ENCODE measurements at places on chromosomes 5 and 9.

DNA sequence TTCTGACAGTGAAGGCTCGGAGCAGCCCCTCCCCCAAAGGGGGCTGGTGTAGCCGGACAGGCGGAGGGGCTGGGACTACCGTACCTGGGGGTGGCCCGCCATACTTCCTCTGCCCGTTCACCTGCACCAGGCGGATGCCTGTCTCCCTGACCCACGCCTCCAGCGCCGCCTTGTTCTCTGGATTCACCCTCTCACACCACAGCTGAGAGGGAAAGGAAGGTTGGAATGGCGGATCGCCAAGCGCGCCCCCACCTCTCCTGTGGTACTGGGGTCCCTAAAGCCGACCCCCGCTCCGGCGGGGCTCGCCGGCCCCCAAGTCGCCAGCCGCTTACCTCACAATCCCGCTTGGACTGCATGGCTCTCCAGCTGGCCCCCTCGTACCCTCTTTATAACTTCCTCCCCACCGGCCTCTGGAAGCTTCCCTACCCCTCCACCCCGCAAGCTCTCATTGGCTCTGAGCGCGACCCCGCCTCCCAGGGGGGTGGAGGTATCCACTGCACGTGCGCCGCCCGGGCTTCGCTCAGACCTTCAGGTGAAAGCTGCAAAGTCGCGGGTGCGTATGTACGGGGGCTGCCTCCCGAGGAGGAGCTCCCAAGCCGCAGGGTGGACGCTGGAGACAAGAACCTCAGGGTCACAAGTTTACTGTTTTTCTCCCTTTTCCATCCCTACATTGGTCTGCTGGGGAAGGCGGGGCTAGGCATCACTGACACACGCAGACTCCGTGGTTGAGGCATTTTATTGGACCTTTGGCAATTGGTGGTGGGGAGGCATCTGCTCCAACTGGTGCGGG lies at the start of gene DND1:
DND1 (minus strand) TSS at position 390 of the 790 bp plus-strand sequence; CDS start at position 356, 34 bp downstream.
- DNase-seq, result no peak

DNA sequence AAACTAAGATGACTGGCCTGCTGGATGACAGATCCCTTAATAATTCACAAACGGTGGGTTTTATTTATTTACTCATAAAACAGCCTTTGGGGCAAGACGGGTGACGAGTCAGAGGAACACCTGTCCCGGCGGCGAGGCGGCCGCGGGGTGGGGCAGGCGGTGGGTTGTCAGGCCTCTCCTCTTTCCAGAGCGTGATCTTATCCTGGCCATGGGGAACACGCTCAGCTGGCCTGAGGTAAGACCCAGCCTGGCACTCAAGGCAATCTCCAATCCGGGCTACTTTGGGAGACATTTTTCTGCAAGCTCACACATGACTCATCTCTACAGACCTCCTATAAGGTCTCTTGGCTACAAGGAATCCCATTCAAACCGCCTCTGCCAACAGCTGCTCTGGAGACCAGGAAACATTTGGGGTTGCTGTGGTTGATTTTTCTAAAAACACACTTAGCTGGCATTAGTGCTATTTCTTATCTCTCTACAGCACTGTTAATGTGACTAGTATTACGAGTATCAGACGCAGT lies 6.3 kb downstream of the RAPGEF1 start:
- DNase-seq, result no peak

DNA sequence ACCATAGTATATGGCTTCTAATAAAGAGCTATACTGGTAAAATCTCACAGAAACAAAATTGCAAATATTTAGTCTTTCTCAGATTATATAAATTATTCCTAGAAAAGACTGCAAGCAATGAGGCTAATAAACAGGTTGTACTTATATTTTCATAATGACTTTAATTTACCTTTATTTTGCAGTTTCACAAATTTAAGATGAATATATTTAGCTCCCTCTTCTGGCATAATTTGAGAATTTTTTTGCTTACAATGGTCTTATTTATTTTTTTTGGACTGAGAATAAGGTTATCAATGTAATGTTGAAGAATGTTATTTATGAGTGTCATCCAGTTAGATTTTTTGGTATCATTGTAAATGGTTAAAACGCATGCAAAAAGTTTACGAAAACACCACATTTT lies 56.7 kb downstream of the PIK3R1 start:
- DNase-seq, result no peak

DNA sequence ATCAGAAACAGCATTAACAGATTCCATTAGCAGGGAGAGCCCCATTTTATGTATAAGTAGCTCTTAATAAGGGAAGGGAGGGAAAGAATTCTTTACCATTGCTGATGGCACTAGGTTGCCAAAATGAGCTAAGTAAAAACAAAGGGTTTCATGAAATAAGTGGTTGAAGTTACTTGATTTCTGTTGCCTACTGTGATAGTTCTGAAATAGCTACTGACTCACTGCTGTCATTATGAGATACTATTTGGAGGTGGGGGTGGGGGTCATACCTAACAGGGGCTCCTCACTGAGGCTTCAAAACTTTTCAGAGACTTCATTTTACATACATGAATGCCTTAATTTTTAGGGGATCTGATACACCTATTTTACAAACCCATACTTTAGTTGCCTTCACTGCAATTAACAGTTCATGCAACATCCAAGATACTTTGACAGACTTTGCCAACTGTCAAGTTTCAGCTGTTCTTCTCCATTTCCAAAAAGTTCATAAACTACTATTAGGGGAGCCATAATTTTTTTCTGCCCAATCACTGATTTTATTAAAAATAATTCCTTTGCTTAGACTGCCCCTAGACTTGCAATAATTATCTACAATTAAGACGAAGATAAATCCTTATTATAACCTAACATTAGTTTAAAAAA lies 4.6 kb downstream of the HOMER1 start:
- DNase-seq, result no peak

GRCh38 chr5:87774804-87775203 lies 362.1 kb upstream of the CCNH start:
- no peak for DNase-seq

GRCh38 chr5:163706053-163706771 lies 200.8 kb downstream of the MAT2B start:
- no peak for DNase-seq

DNA sequence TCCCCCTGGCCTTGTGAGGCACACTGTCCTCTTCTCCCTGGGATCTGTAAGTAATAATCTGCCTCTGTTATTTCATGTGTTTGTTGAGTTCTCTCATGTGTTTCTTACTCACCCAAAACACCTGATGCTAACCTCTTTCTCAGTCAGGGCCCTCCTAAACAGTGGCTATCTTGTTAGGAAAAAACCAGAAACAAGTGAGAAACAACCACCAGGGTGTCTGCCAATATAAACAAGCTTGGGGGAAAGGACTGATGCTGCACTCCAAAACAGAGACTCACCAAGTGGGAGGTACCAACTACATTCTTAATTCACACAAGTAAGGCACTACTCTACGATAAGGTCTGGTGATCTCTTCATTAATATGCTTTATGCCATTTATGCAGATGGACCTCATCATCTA lies 564.4 kb downstream of the SEMA5A start:
- no peak for DNase-seq

DNA sequence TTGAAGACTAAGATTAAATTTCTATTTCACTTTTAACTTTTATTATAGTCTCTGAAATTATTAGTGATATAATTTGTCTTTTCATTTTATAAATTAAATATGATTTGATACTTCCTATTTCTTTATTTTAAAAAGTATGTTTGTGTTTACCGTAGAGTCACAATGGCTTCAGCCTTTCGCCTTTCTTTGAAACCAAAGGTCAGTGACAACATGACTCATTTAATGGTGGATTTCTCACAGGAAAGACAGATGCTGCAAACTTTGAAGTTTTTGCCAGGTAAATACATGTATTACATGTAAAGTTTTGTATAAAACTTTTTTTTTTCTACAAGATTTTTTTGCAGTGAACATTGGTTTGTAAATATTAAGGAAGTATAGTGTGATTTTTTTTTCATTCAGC lies 36.4 kb downstream of the FSD1L start:
- DNase-seq, result no peak

DNA sequence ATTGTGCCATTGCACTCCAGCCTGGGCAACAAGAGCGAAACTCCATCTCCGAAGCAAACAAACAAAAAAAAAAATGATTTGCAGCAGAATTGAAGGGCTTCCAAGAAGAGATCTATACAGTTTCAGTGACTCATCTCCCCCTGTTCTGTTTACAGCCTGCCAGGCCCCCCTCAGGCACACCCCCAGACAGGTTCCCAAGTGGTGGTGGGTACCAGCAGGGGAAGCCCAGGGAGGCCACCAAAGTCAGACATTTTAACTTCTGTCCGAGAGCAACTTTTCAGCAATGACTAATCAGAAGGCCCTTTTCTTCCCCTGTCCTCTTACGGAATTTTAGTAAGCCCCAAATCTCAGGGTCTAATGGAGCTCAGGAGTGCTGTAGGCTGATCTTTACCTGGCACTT lies 98.7 kb downstream of the PAX5 start:
- DNase-seq, result no peak

GRCh38 chr9:116279230-116279629 lies 125.6 kb downstream of the PAPPA start:
- DNase-seq, result no peak

DNA sequence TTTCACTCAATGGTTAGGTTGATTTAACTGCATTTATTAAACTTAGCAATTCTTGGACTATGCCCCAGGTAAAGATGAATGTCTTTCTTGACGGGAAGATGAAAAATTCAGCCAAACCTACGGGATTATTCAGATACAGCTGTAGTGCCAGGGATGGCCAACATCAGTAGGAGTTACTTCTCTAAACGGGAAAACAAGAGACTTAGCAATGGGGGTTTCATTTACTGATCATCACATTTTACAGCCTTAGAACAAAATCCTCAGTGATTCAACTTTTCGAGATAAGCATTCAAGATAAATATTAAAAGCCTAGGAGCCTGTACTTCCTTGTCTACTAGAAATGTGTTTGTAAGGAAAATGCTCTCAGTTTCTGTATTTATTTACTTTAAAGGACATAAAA lies 46.1 kb downstream of the S1PR3 start:
- DNase-seq, result no peak

- DNase-seq, result no peak
Measured at GRCh38 chr9:78986446-78986845, 585.3 kb upstream of the TLE4 start.

DNA sequence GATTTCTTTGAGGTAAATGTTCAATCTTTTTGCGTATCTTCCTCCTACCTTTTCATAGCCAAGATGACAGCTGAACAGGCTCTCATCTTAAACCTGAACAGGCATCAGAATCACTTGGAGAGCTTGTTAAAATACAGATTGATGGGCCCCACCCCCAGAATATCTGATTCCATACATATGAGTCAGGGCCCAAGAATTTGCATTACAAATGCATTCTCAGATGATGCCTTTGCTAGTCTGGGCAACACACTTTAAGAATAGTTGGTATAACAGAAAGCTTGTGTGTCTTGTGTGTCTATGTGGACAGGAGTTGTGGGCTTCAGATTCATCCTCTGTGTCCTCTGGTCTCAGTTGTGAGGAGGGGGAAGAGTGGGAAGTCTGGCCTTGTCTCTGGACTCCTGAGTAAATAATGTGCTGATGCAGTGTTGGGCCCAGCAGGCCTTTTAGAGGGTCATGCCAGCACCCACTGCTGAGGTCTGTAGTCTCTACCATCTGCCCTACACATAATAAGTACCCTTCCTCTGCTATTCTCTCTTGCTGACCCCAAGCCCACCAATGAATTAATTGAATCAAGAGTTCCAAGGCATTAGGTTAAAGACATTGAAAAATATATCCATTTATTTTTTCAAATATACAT lies 43.1 kb downstream of the PTCD2 start:
- DNase-seq, result no peak

DNA sequence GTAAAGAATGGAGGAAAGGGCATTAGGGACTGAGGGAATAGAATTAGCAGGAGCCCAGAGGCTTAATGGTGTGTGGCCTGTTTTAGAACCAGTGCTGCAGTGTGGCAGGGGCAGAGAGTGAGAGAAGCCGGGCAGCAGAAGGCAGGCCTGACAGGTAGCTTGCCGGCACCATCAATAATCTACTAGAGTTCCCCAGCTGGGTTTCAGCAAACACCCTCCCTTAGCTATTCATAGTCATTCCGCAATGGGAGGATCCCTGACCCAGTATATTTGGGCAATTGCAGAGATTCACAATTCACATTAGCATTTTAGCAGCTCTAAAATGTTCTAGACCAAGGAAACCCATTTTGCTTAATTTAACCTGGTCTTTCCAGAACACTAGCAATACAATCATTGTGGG lies 227.8 kb downstream of the ARRDC3 start:
- DNase-seq, result no peak

DNA sequence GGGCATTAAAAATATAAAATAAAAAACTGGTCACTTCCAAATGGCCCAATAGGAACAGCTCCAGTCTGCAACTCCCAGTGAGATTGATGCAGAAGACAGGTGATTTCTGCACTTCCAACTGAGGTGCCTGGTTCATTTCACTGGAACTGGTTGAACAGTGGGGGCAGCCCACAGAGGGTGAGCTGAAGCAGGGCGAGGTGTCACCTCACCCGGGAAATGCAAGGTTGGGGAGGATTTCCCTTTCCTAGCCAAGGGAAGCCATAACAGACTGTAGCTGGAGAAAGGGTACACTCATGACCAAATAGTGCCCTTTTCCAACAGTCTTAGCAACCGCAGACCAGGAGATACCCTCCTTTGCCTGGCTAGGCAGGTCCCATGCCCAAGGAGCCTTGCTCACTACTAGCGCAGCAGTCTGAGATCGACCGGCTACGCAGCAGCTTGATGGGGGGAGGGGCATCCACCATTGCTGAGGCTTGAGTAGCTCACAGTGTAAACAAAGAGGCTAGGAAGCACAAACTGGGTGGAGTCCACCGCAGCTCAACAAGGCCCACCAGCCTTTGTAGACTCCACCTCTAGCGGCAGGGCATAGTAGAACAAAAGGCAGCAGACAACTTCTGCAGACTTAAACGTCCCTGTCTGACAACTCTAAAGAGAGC lies 12.7 kb downstream of the RLN1 start:
- DNase-seq, result no peak

DNA sequence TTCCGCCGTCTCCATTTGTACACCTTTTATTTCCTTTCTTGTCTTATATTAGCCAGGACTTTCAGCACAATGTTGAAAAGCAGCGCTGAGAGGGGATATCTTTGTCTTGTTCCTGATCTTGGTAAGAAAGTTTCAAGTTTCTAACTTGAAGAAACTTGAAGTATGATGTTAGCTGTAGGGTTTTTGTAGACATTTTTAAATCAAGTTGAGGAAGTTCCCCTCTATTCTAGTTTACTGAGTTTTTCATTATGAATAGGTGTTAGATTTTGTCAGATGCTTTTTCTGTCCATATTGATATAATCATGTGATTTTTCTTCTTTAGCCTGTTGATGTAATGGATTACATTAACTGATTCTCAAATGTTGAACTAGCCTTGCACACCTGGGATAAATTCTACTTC lies 425.7 kb downstream of the PIK3R1 start:
- DNase-seq, result no peak

- no peak for DNase-seq
Measured at GRCh38 chr5:158414780-158415179, 555.8 kb upstream of the CLINT1 start.

GRCh38 chr5:113199122-113199905 lies 222.7 kb downstream of the DCP2 start:
- no peak for DNase-seq

GRCh38 chr5:157026789-157027424 lies 32.0 kb downstream of the HAVCR1 start:
- peak; percentile 36 for DNase-seq

Data from NCI-H2081 (cell line).